ENCODE measurements at places on chromosomes 1 and 21. TPM values are rescaled to one million over a fixed set of nuclear protein-coding genes. Genes with fewer than 3 reads are reported as not detected.
A peak's percentile ranks its signal among the peaks of the same experiment; 100 is the strongest.

DNA sequence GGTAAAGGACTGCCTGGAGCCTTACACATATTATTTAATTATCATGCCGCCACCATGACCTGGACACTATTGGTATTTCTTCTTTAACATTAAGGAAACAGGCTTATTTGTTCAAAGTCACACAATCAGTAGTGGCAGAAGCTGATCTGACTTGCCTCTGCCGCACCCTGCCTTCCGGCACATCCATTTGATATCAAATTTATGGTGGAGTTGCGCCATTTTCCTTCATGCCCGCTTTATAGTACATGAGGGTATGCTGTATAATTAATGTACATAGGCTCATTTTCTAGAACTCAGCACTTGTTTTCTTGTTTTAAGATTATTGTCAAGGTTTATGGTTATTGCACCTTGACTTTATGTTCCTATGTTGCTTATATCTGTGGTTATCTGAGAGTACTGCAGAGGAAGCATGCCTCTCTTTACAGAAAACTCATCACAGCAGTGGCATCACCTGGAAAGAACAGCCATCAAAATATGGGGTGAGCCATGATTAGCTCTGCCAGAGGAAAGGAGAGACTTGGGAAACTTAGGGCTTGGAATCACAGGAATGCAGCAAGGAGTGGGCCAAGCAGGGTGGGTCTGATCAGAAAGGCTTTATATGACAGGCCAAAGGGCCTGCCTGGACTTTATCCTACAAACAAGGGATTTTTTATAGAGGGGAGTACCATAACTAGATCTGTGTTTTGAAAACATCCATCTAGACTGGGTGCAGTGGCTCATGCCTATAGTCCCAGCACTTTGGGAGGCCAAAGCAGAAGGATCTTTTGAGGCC lies 72.2 kb upstream of the GJB5 start:
- no peak for DNase-seq

Gene CYP4B1
- not detected for total RNA-seq

DNA sequence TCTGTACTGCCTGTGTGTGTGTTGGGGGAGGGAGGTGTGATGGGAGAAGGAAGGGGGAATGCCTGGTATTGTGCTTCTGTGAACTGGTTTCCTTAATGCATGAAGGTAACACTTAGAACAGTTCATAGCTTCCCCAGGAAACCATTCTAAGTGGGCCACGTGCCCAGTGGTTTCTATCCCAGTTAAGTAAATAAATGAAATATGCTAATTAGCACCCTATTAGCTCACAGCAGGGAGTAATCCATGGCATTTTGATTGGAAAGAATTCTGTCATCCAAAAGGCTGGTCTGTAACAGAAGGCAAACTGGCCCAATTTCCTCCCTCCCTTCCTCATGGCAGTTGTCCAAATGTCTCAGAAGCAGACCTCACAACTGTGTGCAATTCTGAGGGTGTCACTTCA lies 199.3 kb downstream of the TTLL7 start:
- no peak for DNase-seq

DNA sequence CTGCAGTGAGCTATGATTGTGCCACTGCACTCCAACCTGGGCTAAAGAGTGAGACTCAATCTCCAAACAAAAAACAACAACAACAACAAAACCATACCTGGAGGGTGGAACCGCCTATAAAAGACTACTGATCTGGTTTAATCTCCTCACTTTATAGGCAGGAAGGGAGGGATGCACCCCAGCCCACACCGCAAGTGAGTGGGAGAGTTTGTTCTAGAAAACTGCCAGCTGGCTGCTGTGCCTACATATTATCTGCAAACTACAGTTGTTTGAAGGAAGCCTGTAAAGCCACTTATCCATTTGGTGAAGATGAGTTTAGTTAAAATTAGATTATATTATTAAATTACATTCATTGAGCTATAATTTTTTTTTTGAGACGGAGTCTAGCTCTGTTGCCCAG lies 9.1 kb upstream of the SRSF10 start:
- no peak for DNase-seq

DNA sequence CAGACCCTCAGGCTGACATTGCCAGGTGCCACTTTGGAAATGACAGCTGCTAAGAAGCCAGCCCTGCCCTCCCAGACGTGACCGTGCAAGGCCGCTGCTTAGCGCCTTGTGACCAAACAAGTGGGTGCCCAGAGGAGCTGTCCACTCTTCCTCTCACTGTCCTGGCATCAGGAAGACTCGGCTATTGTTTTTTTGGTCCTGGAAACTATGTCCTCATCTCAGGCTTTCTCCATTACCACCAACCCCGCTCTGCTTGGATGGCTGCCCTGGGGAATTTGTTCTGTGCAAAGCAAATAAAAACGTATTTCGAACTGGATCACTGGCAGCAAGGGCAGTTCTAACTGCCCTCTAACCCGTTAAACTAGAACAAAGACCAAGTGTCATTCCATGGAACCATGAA lies 13.7 kb upstream of the TENT5C start:
- no peak for DNase-seq

Gene RHD
- total RNA-seq, result not detected

DNA sequence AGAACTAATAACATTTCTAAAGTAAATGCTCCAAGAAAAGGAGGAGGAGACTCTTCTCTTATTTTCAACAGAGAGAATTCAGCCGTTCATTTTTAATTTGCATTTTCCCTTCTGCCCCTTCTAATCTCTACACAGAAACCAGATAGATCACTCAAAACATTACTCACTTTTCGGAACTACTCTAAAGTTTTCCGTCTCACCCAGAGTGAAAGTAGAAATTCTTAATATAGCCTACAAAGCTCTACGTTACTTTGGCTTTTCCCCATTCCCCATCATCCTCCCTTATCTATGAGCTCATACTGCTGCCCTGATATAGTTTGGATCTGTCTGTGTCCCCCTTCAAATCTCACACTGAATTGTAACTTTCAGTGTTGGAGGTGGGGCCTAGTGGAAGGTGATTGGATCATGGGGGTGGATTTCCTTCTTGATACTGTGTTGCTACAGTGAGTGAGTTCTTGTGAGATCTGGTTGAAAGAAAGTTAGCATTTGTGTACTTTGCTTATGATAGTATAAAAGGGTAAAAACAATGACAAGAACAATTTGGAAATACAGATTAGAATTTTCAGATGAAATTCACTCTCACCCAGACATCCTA lies 188.2 kb downstream of the AMY1C start:
- no peak for DNase-seq

- peak; percentile 49 for DNase-seq
Measured at GRCh38 chr1:89198491-89199072, at the start of gene GBP4. Gene GBP4 (minus strand): TSS chr1:89198942. CDS start chr1:89198834, 108 bp downstream.

GRCh38 chr1:1272341-1273208 lies 1.1 kb downstream of the UBE2J2 start:
- DNase-seq, result no peak
